ENCODE measurements at places on chromosomes 4 and X. TPM values are rescaled to one million over a fixed set of nuclear protein-coding genes. Genes with fewer than 3 reads are reported as not detected.

GRCh38 chrX:153226344-153227185 lies 47.5 kb downstream of the MAGEA1 start:
- no peak for DNase-seq

DNA sequence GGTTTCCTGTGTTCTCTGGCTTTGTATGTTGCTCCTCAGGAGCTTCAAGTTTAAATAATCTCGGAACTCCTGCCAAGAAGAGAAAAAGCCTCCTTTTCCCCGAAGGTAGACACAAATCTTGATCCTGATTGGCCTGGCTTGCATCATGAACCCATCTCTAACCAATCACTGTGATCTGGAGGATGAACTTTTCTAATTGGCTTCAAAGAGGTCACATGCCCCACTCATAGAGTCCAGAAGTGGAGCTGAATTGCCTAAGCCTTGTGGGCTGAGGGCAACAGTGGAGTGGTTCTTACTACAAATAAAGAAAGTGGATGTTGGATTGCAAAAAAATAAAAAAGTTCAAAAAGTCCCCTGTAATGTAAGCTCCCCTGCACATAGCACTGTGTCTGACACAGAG lies 245.9 kb downstream of the MID1IP1 start:
- no peak for DNase-seq

- no peak for DNase-seq
These were observed 33.5 kb upstream of the REST start for GRCh38 chr4:56874166-56874565.

- no peak for DNase-seq
These were observed 1629.2 kb upstream of the ADGRL3 start for GRCh38 chr4:59570860-59571476.

DNA sequence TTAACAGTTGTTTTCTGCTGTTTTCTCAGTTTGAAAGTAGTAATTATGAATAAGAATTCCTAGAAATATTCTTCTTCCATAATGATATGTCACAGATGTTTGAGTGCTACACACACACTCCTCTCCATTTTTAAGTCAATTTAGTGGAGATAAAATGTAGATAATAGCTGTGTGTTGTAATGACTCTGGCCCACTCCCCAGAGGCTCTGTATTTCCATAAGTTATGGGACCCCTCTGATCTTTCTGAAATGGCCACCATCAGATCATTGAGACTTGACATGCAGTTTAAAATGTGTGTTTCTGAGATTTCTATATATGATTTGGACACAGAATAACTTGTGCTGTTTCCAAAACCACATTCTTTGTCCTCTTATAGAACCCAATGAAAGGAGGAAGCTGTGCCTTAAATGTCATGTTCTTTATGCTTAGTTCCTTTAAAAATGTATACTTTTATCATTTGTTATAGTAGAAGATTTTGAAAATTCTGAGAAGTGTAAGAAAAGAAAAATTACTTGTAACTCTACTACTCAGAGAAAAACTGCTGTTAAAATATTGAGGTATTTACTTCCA lies 46.4 kb downstream of the GAB1 start:
- DNase-seq: no peak

Gene MTMR8
- 4.6 TPM for total RNA-seq

Gene GC
- not detected for total RNA-seq

Gene UGT2A3
- not detected for total RNA-seq

Gene MAGEA1
- not detected for total RNA-seq

All from activated naive CD8-positive, alpha-beta T cell treated with anti-CD3 and anti-CD28 coated beads, Interleukin-2, amount 10 ng/mL, durations not matched to agents 7 days and 5 days (primary cell).